Inflammatory macrophage treated with lipopolysaccharide for 1 hour (primary cell): ENCODE measurements at places on chromosomes 1 and 21.

DNA sequence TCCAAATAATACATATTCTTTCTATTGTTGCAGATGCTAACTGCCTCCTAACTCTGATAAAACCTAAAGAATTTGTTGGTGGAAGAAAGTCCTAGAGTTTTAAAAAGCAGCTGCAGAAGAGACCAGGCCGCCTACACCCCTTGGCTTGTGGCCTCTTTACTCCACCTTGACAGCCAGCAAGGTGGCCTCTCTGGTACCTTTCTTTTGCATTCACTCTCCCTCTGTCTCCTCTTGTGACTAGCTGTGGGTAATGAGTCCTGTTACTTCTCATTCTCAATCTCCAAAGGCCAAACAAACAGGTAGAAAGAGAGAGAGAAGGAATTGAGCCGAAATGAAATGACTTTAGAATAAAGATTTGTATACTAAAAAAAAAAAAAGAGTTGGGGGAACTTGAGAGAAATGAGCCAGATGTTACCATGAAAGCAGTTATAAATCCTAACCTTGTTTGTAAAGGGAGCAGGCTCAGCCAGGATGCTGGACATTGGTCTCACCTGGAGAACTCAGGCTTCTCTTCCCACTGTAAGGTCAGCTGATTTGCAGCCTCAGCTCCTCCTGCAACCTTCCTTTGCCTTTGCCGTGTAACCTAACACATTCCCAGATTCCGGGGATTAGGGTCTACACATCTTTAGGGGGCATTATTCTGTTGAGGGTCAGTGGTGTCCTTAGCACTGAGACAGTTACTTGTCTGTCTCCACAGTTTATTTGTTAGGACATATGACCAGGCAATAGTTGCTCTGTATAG is 164.1 kb upstream of the IRF2BP2 start:
- DNase-seq, result no peak

DNA sequence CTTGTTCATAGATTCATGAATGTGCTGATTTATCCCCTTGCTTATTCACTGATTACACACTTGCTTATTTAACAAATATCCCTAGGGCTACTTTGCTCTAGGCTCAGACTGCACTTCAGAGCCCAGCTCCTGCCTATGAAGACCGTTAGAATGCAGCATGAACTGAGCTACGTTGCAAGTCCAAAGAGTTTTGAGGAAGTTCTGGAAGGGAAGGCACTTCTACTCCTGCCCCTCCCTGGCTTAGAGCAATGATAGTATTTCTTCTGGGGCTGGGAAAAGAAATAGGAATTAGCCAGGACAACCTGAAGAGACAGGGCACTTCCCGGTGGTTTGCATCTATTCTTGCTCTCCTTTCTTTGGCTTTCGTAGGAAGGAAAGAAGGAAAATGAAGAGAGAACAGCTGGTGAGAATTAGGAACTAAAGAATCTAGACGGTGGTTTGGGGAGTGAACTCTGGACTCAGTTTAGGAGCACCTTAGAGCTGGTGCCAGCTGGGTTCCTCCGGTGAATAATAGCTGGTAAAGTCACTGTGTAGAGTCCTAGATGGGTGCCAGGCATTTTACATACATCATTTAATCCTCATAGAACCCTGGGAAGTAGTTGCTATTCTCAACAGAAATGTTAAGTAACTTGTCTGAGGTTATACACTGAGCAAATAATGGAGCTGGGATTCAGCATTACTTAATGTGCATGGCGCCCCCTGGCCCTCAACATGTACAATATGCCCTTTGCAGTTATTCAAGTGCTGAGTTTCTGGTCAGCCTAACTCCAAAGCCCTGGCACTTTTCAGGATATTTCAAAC is 65.9 kb downstream of the NDUFS5 start:
- DNase-seq, result peak; percentile 53

GRCh38 chr1:44086692-44087474 is 31.7 kb upstream of the KLF17 start:
- DNase-seq, result no peak

GRCh38 chr1:25569597-25570396 is 26.4 kb downstream of the LDLRAP1 start:
- DNase-seq, result no peak

GRCh38 chr21:42026082-42026435 is 15.9 kb upstream of the ZBTB21 start:
- no peak for DNase-seq

- DNase-seq, result no peak
These were observed 46.0 kb downstream of the GRIK3 start for GRCh38 chr1:36988321-36988720.

DNA sequence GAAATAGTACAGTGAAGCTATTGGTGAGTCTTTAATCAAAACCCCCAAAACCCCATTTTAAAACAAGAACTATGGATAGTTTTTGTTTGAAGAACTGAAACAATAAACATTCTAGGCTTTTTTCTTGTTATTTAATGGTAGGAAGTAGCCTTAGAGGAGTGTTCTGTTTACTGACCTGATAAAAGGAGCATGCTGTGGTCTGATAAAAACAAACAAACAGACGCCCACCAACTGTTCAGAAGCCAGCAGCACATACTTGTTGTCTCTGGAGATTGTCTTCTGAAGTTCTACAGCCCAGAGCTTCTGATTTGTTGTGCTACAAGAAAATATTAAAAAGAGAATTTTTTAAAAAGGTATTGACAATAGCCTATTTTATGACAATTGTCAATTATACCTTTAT is 54.1 kb upstream of the CFAP298 start:
- no peak for DNase-seq

- DNase-seq, result no peak
These were observed 224.6 kb downstream of the FGGY start for GRCh38 chr1:59521456-59521855.

DNA sequence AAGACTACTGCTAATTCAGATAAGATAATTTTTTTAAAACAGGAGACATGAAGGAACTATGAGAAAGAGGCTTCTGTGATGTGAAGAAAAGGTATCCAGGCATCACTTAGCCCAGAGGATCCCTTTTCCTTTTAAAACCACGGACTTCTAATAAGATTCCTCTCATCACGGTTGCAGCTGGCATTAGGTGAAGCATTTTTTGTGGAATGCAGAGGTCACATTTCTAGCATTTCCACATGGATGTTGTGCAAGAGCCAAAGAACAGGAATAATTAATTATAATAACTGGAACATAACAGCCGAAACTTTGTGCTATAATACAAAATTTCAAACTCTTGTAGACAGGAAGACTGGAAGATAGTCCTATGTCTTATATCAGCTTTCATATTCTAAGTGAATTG is 27.6 kb downstream of the CYP2J2 start:
- no peak for DNase-seq

- no peak for DNase-seq
These were observed 45.7 kb upstream of the TSPAN2 start for GRCh38 chr1:115134850-115135480.

DNA sequence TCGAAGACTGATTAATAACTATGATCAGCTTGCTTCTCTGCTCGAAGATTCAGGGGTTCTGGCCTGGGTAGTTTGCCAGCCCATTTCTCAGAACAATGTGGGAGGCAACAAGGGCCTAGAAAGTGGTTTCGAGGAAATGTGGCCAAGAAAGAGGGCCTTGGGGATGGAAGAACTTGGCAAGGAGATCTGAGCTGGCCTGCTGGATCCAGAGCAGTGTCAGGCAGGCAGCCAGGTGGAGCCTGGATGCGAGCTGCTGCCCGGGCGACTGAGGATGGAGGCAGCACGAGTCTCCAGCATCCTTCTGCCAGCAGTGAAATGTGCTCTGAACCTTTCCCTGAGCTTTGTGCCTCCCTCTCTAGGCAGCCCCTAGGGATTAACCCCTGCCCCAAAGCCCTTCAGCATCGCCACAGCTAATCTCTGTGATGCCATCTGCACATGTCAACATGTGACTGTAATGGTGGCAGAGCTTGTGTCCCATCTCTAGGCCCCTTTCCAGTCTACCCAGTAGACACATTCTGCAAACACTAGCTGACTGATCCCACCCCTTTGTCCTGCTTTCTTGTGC is 61.0 kb upstream of the NEK2 start:
- no peak for DNase-seq

DNA sequence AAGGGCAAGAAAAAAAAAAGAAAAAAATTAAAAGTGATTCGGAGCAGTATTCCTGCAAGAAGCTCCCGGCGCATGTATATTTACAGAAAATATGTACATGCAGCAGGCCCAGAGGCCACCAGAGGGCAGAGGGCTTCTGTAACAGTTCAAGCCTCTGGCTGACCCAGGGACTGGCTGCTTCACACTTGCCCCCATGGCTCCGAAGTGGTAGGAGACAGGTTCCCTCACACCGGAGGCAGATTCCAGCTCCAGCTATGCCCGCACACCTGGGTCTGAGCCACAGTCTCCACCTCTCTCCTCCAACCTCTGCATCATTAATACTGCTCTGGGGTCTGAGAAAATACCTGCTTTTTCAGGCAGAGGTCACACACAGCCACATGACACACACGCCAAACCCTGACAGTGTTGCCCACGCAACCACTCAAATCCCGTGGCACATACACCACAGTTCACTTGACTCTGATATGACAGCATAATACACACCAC is 2.2 kb upstream of the ARHGAP30 start:
- peak; percentile 76 for DNase-seq

DNA sequence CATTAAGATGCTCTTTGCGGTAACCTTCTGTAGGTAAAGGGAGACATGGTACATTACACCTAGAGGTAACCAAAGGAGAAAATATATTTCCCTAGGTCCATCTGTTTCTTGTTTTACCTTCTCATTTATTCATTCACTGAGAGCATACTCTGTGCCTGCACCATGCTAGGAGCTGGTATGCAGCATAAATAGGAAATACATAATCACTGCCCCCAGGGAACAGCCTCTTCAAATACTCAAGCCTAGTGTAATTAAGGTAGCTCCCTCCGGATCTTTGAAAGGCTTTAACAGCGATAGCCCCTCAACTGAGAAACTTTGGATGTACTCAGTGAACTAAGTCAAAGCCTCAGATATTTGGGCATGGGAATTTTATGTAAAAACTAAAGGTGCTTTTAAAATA is 123.6 kb downstream of the GABPA start:
- DNase-seq, result no peak

GRCh38 chr1:65751961-65752360 is 40.7 kb upstream of the PDE4B start:
- DNase-seq, result no peak

DNA sequence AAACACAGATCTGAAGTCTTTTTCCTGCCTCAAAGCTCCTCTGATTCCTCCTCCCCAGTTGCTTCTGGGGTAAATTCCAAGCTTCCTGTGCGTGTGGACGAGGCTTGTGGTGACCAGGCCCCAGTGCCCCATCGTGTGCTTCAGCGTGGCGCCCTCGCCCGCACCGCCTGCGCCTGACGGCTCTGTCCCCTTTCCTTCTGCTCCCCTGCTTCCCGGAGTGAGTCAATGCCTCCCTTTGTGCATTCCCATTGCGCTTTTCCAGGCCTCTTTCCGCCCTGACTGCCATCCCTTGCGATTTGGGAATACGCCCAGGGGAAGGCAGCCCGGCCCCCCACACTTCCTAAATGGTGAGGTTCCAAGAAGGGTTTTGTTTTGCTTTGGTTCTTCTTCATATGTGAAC is 36.3 kb downstream of the FAAP20 start:
- DNase-seq, result no peak

- DNase-seq, result no peak
These were observed 177.3 kb downstream of the PGBD5 start for GRCh38 chr1:230248889-230249270.

DNA sequence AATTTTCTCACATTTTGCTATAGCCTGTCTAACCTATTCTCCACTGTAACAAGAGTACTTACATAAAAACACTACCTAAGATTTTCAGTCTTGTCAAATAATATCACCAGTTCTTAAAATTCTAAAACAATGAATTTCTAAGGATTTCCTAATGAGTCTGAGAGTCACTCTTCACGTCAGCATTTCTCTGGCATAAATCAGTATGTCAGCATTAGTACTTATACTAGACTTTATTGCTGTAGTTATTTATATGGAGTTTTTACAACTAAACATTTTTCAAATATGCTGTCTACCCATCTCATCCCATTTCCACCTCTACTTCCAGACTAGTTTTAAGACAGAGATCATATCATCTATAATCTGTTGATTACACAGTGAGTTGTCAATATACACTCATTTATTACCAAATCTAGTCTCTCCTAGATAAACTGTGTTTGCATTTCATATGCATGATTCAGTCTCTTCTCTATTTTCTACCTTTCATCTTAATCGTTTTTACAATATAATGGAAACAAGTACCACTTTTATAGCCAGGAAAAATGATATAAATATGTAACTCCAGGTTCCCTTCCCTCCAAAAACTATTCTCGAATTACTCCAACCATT is 32.8 kb downstream of the LIN9 start:
- no peak for DNase-seq

DNA sequence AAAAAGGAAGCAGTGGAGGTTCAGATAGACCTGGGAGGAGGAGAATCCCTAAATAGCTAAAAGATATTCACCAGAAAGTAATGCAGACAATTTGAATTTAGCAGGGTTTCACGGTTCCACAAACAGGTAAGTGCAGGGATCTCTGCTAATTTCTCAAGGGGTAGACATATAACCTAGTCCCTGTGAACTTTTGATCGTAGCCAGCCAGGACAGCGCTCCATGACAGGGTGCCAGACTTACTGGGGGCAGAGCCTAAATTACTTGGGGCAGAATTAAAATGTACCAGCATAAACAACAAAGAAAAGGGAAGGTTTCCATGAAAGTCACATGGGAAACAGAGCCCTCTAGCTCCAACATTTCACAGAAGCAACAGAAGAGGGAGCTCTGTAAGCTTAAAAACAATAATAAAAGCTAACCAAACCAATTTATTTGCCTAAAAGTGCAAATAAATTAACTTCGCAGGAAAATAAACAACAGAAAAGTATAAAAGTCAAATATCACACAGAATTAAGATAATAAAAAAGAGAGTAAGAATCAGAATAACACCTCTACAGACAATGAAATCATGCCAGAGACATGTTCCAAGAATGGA is 198.3 kb downstream of the DUSP10 start:
- peak; percentile 44 for DNase-seq

DNA sequence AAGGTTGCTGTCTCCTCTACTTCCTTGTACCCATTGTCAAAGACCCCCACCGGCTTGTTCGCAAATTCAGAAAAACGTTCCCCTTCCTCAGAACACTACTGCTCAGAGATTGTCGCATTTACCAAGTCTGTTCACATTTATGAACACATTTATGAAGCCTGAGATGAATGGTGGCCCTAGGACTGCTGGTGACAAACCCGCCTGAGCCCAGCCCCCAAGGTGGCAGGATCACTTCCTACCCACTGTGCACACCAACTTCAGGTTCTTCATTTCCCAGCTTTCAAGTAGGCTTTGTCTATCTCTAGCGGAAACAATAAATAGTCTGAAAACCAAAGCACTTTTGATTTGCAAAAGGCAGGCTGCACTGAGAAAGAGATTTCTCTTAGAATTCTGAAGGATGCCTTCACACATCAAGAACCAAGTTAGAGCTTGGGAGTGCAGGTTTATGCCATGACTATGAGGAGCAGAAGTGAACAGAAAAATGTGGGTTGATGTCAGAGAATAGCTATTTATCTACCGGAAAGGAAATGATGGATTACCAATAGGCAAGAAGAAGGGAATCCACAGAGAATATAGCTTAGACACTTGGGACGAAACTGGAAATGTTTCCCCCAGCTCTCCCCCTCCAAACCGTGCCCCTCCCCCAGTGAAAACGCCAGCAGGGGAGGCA is 200.5 kb downstream of the TOMM20 start:
- DNase-seq, result no peak
